Activated CD8-positive, alpha-beta memory T cell treated with anti-CD3 and anti-CD28 coated beads, Interleukin-2, amount 50 U/mL, for 48 hours (primary cell): ENCODE measurements at places on chromosomes 2 and 18.

GRCh38 chr2:173271825-173272224 lies 82.8 kb upstream of the CDCA7 start:
- DNase-seq: no peak

GRCh38 chr2:37774976-37775907 lies 103.8 kb upstream of the CDC42EP3 start:
- no peak for DNase-seq

DNA sequence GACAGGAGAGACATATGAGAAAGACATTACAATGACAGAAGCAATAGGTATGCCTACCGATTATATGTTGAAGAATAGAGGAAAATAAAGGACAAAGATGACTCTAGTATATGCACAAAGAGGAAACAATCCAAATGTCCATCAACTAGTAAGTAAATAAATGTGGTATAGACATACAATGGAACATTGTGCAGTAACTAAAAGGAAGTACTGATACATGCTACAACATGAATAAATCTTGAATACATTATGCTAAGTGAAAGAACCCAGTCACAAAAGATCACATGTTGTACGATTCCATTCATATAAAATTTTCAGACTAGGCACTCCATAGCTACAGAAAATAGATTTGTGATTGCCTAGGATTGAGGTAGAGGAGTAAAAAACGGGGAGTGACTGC lies 28.5 kb upstream of the PGAP1 start:
- no peak for DNase-seq

- DNase-seq: no peak
These were observed 32.5 kb downstream of the NABP1 start for GRCh38 chr2:191710411-191710900.

GRCh38 chr2:240947607-240948006 lies 41.5 kb downstream of the CROCC2 start:
- peak; percentile 41 for DNase-seq

DNA sequence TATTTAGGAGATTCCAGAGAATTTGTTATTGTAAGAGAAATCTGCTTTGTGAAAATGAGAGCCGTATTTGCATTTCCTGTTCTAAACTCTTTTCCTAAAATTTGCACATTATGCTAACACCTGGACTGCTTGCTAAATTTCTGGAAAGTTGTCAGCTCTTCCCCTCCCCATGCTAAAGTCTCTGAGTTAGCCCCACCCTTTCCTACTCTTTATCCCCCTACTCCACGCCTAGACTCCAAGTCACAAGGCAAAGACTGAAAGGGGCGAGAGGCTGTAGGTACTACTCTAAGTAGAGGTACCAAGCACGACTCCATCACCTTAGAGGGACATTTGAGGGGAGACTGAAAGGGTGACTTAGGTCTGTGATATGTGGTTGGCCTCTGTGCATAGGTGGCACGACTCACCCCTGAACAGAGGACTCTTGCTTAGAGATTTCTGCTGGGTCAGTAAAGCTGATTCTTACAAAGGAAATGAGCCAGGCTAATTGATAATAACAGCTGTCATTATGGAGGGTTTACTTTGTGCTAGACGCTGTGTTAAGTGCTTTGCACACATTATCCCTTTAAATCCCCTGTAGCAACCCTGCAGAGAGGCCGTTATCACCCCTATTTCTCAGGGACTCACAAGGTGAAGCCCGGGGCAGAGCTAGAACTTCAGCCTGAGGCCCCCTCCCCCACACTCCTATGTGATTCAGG lies 373.5 kb downstream of the EN1 start:
- DNase-seq: no peak

GRCh38 chr2:102392942-102393341 lies 30.0 kb upstream of the IL18RAP start:
- DNase-seq: no peak

DNA sequence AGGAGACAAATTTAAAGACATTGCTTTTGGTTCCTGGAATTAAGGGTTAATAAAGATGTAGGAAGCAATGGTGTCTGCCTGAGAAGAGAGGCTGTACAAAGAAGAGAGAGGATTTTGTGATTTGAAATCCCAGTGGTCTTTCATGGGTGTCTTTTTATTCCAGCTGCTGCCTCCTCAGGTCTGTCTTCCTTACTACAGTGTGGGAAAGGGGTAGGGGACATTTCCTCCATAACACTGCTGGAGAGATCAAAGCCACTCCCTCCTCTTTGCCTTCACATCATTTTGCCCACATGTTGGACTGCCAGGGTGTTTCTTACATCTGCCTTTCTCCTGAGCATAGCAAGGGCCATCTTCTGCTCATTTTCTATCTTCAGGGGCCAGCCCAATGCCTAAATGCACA lies 348.5 kb downstream of the EN1 start:
- no peak for DNase-seq

DNA sequence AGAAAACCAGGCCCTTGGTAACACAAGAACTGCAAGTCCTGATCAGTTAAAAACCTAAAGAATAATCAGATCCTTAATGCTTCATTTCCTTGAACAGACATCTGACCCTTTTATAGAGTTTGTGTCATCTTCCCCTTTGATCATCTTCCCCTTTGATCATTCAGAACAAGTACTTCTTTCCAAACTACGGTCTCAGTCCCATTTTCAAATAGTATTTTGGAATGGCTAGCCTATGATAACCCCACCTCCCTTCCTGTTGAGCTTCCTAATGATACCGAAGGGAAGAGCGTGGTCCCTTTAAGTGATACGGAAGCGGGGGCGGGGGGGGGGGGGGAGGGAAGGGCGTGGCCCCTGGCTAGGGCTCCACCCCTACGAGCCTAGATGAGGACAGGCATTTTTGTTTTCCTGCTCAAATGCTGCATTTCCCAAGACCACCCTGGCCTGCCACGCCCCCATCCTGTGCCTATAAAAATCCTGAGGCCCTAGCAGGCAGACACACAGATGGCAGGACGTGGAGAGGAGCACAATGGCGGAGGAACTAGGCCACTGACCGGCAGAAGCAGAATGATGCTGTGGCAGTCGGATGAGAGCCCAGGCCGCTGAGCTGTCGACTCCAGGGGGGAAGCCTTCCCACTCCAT lies 24.1 kb upstream of the CHRNA1 start:
- DNase-seq: no peak

- DNase-seq: no peak
These were observed 43.5 kb upstream of the NXPH2 start for GRCh38 chr2:138823666-138824065.

- no peak for DNase-seq
These were observed 2.0 kb downstream of the PPP4R1 start for GRCh38 chr18:9612215-9612830.

DNA sequence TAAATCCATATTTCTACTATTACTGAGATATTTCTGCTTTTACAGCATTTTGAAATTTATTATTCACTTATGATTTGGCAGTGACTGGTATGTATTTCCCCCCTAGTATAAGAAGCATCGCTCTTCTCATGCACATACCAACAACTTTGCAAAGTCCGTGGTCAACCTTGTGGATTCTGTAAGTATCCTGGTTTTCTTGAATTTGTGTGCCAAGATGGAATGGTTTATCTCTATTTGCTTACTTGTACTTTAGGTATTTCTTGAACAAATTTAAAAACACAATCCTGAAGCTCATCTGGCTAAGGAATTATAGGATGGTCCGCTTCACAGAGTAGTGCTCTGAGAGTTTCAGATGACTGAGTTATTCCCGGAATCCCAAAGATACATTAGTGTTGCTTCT lies 85.0 kb upstream of the FAM237A start:
- no peak for DNase-seq

DNA sequence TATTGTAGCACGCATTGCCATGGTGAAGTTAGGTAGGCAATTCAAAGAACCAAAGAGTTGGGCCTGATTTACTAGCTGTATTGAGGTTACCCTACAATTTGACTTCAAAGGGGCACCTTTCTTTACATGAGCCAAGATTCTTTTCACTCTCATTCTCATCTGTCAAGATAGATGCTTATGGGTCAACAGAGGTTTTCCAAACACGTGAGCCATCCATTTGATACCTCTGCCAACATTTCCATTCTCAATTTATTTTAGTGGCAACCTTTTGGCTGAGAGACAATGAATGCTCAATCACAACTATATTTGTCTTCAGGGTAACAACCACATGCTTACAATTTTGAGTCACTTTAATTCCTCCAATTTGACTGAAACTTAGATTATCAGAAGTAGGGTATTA lies 370.6 kb upstream of the CDH20 start:
- no peak for DNase-seq

DNA sequence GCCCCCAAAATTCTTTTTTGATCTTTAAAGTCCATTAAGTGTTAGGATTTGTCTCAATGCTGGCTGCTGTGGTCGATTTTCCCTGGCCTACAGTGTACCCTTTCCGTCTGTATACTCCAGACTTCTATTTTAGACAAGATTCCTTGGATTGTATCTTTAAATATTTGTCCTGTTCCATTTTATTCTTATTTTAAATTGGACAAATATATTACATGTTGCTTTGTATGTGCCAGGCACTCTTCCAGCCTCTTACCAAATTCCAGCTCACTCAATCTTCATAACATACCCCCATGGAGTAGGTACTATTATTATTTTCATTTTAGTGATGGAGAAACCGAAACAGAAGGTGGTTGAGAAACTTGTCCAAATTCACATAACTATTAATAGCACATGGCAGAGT lies 58.1 kb downstream of the VWA3B start:
- no peak for DNase-seq

- no peak for DNase-seq
These were observed 39.3 kb downstream of the THOC1 start for GRCh38 chr18:228586-228985.

GRCh38 chr2:201194097-201194496 lies 11.2 kb downstream of the CASP10 start:
- DNase-seq: no peak

DNA sequence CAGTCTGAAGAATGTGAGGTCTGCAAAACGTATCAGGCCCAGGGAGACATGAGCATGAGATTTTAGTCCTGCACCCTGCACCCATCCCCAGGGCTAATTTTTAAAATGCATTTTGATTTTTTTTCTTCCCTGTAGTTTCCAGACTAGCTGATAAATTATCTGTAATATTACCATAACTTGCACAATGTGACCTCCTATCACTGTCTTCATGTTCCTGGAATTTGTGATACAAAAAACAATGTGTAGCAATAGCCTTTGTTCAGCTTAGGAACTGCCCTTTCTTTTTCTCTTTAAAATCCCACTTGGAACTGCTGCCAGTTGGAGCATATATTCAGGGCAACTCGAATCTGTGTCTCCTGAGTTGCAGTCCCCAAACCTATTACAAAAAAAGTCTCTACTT lies 222.8 kb upstream of the HS6ST1 start:
- DNase-seq: no peak

DNA sequence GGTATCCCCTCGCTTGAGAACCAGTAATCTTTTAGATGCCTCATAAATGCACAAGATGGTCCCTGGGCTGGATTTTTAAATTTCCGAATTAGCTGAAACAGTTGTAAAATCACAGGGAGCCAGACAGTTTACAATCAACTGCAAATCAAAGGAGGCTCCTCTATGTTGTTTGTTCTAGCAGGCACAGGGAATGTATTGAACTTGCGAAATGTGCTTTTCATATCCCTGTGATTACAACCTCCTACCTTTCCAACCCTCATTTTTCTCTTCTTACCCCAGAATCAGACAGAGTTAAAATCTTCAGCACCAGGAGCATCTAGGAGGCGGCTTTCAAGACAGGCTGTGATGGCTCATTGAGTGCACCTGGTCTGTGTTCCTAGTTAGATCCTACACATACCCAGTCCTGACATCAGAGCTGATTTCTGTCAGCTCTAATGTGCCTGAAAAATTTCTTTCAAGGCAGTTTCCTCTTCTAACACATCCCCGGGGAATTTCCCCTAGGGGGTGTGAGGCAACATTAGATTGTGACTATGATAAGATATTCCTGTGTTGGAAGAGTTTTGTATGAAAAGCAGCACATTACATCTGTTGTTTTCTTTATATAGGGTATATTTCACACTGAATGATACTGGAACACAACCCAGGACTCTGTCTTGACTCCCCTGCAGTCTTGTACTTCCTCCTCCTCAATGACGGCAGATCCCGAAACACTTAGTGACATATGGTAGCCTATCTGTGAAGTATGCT lies 17.9 kb upstream of the CAVIN2 start:
- DNase-seq: no peak

- no peak for DNase-seq
These were observed 116.0 kb downstream of the SPP2 start for GRCh38 chr2:234166531-234166930.

- DNase-seq: no peak
These were observed 756 bp upstream of the PTPN4 start for GRCh38 chr2:119758881-119759450.

- DNase-seq: no peak
These were observed 30.1 kb upstream of the CTAGE1 start for GRCh38 chr18:22447792-22448191.

GRCh38 chr2:21461754-21462240 lies 338.0 kb downstream of the TDRD15 start:
- no peak for DNase-seq

DNA sequence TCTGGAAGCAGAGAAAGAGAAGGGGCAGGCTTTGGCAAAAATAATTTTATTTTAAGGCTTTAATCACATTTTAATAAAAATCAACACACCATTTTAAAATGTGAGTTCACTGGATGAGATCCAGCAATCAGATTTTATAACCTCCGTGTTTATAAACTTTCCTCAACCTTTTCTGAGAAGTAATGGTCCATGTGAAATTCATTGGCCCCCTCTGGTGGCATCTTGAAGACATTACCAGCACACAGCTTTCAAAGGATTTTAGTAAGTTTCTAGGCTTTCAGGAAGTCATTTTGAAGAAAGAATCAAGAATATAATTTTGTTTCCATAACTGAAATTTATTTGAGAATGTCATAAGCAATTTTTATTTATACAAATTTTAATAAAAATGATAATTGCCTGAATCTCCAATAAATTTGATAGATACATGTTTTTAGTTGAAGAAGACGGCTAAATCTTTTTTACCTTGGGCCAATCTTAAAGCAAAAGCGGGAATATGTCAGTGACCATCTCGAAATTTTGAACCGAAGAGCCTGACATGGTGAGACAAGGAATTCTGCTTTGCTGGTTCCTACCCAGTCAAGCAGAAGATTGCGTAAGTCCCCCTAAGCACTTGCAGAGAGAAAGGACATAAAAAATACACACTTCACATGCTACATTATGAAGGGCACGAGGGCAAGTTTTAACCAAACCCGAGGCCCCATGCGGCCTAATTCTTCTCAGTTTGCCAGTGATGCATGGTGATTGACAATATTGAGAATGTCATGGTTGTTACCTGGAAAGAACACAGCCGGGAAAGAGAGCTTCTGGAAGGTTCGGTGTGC lies 128.4 kb upstream of the CBLN2 start:
- no peak for DNase-seq

DNA sequence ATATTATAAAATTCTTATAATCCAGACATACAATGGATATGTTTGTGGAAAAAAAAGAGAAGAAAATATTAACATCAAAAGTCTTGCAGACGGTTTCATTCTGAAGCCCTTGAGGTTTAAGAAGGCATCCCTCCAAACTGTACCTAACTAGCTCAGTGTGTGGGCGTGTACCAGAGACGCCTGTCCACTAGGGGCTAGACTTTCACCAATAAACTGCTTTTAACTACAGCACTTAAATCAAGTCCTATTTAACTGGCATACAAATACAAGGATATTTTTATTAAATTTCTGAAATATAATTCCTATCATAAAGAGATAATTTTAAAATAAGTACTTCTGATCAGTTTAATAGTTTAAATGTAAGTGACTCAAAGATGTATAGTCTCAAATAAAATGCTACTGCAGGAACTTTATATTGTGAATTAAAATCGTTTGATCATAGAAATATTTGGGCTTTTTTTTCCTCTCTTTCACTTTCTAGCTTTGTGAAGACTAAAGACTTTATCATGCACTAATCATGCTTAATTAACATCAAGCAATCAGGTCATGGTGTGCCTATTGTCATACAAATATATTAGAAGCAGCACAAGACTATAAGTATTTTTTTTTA lies 437.7 kb downstream of the SATB2 start:
- DNase-seq: no peak

- peak; percentile 56 for DNase-seq
These were observed 43.9 kb upstream of the PCBP1 start for GRCh38 chr2:70043252-70043875.
